ENCODE measurements at places on chromosomes 12 and 14. TPM values are rescaled to one million over a fixed set of nuclear protein-coding genes. Genes with fewer than 3 reads are reported as not detected.

Gene INSM2
- not detected for total RNA-seq

Gene OGFOD2
- total RNA-seq, result 4.3 TPM

Gene GLS2
- under 0.01 TPM for total RNA-seq

Gene NGDN
- 49.8 TPM for total RNA-seq

Gene GXYLT1
- 18.1 TPM for total RNA-seq

Gene SRGAP1
- total RNA-seq, result 10.0 TPM

Gene NID2
- total RNA-seq, result 102 TPM

Gene DENND5B
- 13.4 TPM for total RNA-seq

Gene LRTM2
- not detected for total RNA-seq

Gene MVK
- 6.9 TPM for total RNA-seq

Gene NKX2-1
- not detected for total RNA-seq

Gene HOTAIR
- total RNA-seq, result not detected

Gene DAAM1
- 10.3 TPM for total RNA-seq

Gene SLC39A9
- total RNA-seq, result 137 TPM

Gene AICDA
- total RNA-seq, result not detected

Gene IFI27
- not detected for total RNA-seq
